ENCODE measurements at places on chromosomes 7 and 10.

GRCh38 chr10:70093335-70093944 lies 39.2 kb downstream of the AIFM2 start:
- DNase-seq, result no peak

GRCh38 chr7:156751319-156751718 lies 110.7 kb downstream of the RNF32 start:
- no peak for DNase-seq

GRCh38 chr7:135258585-135258984 lies 24.9 kb downstream of the STRA8 start:
- no peak for DNase-seq

DNA sequence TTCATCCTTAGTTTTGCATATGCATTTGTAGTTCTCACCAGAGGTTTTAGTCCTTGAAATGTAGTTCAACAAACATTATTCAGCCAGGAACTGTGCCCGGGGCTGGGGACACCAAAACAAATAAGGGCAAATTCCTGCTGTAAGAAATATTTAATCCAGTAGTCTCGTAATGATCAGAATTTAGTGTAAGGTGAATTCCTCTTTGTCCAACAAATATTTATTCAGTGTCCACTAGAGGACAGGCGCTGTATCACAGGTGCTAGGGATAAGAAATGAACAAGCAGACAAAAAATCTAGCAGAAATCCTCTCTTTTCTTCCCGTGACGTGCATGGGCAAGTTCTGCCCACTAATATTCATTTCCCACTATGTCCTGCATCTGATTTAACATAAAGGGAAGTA lies 17.6 kb downstream of the LGI1 start:
- no peak for DNase-seq

Data from femur (tissue), 1 donor.